ENCODE measurements at places on chromosomes 5 and 9.

- DNase-seq, result no peak
Measured at GRCh38 chr5:155094455-155094854, 80.9 kb downstream of the KIF4B start.

- DNase-seq, result no peak
Measured at GRCh38 chr5:83340511-83340918, 131.0 kb upstream of the VCAN start.

- DNase-seq, result no peak
Measured at GRCh38 chr9:14029806-14030374, 284.1 kb downstream of the NFIB start.

DNA sequence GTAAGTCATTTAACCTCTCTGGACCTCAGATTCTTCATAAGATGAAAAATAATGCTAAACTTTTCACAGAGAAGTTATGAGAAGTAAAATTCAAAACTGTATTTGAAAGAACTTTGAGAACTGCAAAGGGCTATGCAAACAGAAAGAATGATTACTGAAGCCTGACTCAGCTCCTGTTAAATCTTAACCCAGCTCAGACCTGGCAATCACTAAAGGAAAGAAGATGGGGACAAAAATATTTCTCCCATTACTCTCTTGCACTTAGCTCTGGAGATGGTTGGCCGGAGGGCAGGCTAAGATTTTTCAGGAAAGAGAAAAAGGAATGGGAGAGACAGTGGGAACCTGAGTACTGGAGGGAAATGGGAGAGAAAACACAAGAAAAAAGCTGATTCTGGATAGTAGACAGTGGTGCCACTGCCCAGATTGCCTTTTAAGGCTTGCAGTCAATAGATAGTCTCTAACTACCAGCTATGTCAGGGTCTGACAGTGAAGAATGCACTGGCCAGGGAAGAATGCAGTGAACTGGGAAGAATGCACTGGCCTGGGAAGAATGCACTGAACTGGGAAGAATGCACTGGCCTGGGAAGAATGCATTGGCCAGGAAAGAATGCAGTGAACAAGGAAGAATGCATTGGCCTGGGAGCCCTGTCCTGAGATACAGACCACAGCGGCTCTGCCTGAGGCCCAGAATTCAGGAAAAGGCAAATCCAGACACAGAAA, 25.2 kb upstream of the CEMIP2 start:
- DNase-seq, result no peak

DNA sequence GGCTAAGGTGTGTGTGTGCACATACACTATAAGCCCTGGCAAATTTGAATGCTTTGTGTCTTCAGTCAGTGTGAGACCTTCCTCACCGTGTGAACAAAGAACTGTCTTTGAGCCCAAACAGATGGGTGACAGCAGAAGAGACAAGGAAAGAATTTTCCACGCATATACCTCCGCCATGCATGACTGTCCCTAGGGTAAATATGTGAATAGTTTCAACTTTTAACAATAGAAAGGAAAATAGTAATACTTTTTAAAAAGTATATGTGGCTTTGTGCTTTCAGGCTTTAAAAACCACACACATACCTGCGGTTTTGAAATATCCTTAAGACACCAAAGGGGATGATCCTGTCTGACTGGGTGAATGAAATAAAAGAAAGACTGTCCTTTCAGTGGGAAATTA, 438.6 kb upstream of the MPDZ start:
- peak; percentile 72 for DNase-seq

GRCh38 chr5:72938206-72938605, 17.6 kb upstream of the FCHO2 start:
- DNase-seq, result no peak

- no peak for DNase-seq
Measured at GRCh38 chr5:6359555-6360322, 18.6 kb downstream of the MED10 start.

GRCh38 chr5:34531751-34532360, 124.3 kb upstream of the RAI14 start:
- no peak for DNase-seq

DNA sequence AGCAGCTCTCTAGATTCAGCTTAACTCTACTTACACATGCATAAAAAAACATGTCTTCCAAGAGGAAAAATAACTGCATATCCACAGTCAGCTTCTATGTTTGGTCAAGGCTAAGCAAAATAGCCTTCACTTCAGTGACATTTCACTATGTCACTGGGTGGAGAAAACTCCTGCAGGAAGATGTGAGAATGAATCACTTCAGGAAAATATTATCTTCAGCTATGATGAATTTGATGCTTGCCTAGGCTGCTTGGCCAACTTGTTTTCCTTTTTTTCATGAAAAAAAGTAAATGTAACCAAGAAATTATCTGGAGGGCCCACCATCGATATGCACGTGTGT, 143.0 kb upstream of the ZNF608 start:
- no peak for DNase-seq

DNA sequence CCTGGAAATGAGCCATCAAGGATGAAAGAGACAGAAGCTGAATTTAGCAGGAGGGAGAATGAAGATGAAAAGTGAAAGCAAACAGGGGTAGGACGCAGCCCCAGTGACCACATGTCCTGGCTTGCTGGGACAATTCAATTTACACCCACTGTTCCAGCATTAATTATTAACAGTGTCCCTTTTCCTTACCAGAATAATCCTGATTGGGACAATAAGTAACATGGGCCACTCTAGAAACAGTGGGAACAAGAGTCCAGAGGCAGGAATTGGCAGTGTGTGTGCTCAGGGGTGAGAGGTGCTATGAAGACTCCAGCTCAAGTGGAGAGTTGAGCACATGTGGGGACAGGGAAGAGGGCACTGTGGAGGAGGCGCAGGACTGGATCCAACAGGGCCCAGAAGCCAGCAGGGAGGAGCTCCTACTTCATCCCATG, 147.1 kb downstream of the C5orf15 start:
- no peak for DNase-seq

GRCh38 chr5:58060996-58061395, 398.9 kb downstream of the PLK2 start:
- DNase-seq, result no peak

DNA sequence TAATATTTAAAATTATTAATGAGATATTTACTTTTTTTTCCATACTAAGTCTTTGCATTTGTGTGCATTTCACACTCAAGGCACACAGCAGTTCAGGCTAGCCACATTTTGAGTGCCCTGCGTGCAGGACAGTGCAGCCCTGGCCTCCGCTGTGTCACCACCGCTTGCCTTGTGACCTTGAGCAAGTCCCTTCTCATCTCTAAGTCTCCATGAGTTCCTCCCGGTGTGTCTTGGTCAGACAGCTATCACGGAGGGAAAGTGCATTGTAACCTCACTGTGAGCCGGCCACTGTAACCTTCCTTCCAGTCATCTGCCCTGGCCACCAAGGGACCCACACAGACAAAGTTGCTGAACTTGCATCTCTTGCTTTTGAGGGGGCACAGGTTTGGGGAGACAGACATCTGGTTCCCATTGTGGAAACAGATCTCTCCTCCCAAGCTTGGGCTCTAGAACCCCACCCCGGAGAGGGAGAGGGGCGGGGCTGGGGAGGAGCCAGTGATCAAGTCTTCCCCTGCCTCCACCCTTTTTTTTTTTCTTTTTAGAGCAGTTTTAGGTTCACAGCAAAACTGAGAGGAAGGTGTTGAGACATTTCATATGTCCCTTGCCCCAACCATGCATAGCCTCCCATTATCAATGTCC, 96.8 kb downstream of the C9orf50 start:
- no peak for DNase-seq

DNA sequence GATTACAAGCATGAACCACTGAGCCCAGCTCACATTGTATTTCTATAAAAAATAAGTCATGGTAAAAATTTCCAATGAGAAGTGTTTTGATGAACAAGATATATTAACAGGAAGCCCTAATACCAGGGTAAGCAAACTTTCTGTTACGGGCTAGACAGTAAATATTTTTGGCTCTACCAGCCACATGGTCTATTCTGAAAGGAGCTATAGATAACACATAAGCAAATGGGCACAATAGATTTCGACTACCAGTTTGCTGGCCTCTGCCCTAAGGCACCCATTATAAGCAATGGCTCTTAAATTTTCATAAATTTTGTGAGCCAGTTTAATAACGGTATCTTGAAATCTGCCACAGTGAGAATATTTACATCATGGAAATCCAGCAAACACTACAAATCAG, 8.1 kb downstream of the UBQLN1 start:
- no peak for DNase-seq

DNA sequence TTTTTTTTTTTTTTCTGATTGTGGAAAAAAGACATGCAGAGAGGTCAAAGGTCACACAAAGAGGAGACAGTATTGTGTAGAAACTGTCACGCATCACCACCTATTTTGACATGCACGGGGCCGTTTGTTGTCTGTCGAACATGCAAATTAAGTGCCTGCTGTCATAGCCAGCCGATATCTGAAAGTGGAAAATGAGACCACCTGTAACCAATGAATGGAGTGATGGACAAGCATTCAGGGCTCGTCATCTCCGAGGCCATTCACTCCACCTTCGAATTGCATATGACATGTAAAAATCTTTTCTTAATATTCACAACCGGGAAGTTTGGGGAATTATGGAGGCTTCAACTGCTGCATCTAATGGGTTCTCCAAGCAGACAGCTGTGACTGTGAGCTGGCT, 512.2 kb upstream of the ADAMTS16 start:
- DNase-seq, result no peak

Data from mammary epithelial cell (primary cell).